ENCODE measurements at places on chromosomes 1 and 21. TPM values are rescaled to one million over a fixed set of nuclear protein-coding genes. Genes with fewer than 3 reads are reported as not detected.
A peak's percentile ranks its signal among the peaks of the same experiment; 100 is the strongest.

The KCNN3 gene
- total RNA-seq = 7.3 TPM

The RGL1 gene
- 7.2 TPM for total RNA-seq

The CBS gene
- 10.3 TPM for total RNA-seq

DNA sequence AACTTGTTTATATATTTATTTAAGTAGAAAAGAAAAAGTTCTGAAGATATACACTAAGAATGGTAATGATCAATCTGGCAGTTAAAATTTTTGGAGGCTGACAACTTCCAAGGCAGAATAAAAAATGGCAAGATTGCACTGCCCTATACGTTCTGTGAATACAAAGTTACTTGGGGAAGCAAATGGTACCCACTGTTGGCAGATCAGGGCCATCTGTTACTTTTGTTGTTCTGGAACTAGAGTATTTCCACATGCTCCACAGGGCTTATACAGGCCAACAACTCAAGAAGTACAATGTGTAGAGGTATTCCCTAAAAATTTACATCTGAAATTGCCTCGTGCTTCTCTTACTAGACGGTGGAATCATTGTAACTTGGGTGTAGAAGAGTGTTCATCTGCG, 53.2 kb downstream of the AHCTF1 start:
- no peak for DNase-seq

GRCh38 chr21:31268090-31268489, 76.0 kb downstream of the TIAM1 start:
- no peak for DNase-seq

GRCh38 chr1:119805247-119805646, 6.0 kb downstream of the REG4 start:
- no peak for DNase-seq

DNA sequence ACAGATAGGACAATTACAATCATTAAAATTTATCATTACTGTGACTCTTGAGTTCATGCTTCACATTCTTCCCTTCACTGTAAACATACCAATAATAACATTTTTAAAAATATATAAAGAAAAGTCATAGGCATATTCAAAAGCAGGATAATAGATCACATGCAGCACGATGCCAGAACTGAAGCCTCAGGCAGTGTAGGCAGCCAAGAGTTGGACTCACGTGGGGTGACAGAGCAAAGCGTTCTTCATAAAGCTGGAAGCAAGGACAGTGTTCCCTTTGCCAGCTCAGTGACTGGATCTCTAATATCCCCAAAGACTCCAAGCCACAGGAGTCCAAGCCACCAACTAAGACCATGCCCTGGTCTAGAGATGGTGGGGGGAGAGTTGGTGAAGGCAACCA, 77.7 kb downstream of the ODF2L start:
- no peak for DNase-seq

- DNase-seq = peak; percentile 63
Measured at GRCh38 chr21:26070822-26071425, 99.6 kb downstream of the APP start.

GRCh38 chr1:161180639-161181038, 3.3 kb upstream of the B4GALT3 start:
- no peak for DNase-seq

DNA sequence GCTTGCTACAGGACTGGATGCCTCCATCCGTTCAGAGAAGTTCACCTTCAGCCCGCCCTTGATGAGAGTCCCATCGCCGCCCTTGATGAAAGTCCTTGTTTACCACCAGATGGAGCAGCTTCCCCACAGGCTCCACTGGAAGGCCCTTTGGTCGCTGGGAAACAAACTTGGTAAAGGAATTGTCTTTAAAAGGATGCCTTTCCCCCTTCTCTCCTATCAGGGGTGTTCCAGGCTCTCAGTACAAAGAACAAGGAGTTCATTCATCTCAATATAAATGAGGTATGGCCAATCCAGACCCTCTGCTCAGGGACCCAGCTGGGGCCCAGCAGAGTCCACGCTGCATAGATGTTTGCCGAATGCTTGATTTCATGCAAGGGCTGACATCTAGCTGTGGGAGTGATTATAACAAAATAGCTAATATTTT, 50.8 kb downstream of the CAPN9 start:
- DNase-seq = peak; percentile 64

- no peak for DNase-seq
Measured at GRCh38 chr1:116735246-116735645, 19.0 kb upstream of the CD2 start.

Measured in stomach (tissue), 19 donors.